HS-27A (cell line): ENCODE measurements at places on chromosomes 6 and 20.
A peak's percentile ranks its signal among the peaks of the same experiment; 100 is the strongest.

GRCh38 chr20:38402089-38402488 is 33.0 kb downstream of the SNHG17 start:
- DNase-seq: no peak

DNA sequence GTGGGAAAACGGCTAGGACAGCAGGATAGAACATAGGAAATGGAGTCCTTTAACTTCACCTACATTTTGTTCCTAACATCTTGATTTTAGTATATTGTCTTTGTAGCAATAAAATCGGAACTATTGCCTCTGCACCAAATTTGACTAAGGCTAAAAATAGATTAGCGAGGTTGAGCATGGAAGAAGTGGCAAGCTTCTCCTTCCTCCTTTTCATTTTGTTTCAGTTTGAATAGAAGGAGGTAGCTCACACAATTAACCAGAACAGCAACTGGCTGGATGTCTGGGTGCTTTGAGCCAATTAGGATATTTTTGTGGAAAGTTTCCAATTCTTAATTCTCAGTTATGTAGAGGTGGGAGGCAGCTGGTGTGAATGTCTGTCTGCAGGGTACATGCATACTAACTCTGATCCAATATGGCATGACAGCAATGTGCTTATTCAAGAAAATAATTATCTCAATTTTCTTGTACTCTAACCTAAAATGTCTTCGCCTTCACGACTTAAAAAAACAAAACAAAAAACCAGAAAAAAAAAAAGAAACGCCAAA is 3.1 kb upstream of the HECA start:
- no peak for DNase-seq

DNA sequence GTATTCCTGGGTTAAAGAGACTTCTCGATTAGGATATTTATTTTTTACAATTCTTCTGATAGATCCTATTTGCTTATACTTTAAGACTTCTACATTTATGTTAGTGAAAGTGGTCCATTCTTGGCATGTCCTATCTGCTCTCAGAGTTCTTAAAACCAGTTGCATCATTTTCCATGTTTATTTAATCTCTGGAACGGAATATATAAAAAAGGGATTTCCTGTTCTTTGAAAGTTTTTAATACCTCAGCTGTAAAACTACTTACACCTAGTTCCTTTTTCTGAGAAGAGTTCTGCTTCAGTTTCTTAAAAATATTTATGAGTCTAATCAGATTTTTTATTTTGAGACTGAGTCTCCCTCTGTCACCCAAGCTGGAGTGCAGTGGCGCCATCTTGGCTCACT is 18.0 kb upstream of the MYL9 start:
- DNase-seq: no peak

DNA sequence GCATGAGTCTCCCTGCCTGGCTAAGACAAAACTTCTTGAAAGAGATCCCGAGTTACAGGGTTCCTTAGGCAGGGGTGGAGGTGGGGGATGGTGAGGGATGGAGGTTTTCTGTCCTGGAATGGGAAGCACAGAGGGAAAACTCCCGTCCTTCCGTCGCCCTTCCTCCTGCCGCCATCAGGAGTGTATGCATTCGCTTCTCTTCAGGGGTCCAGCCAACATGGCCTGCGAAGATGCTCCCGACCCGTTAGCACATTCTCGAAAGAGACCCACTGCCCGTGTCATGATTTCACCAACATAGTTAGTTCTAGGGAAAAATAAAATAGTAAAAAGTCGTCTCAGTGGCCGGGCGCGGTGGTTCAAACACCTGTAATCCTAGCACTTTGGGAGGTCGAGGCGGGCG is 37.1 kb downstream of the KIF25 start:
- DNase-seq: no peak

GRCh38 chr6:57263739-57264138 is 41.6 kb upstream of the RAB23 start:
- no peak for DNase-seq

GRCh38 chr20:8790442-8791074 is 278.3 kb upstream of the PLCB4 start:
- peak; percentile 54 for DNase-seq

- DNase-seq: no peak
Measured at GRCh38 chr6:44608175-44608574, 220.7 kb downstream of the CDC5L start.

DNA sequence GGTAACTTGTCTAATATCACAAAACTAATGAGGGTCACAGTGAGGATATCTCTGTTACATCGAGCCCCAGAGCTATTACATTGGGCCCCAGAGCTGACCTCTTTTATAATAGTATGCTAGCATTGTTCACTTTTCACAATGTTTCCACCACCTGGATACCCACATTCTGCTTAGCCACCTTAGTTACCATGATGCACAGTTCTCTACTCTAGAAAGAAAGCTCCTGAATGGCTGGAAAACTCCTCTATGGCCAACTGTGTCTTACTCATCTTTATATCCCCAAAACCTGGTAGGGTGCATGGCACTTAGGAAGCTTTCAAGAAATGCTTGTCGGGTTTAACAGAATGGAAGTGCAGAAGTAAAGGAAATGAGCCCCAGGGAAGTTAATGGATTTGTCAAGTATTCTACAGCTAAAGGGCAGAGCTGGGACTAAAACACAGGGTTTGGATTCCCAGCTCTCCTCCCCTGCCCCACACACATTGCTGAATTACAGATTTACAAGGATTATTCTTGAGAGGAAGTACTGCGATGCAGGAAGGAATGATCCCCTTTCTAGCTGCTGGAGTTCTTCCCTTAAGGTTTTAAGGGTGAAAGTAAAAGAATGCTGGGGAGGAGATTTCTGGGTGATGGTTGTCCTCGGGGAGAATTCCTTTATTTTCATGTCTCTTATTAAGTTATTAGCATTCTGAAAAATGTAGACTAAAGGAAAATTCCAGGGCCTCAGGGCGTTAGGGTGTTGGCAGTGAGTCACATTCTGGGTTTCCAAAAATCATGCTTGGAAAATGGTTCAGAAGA is 16.1 kb upstream of the HINT3 start:
- DNase-seq: no peak

DNA sequence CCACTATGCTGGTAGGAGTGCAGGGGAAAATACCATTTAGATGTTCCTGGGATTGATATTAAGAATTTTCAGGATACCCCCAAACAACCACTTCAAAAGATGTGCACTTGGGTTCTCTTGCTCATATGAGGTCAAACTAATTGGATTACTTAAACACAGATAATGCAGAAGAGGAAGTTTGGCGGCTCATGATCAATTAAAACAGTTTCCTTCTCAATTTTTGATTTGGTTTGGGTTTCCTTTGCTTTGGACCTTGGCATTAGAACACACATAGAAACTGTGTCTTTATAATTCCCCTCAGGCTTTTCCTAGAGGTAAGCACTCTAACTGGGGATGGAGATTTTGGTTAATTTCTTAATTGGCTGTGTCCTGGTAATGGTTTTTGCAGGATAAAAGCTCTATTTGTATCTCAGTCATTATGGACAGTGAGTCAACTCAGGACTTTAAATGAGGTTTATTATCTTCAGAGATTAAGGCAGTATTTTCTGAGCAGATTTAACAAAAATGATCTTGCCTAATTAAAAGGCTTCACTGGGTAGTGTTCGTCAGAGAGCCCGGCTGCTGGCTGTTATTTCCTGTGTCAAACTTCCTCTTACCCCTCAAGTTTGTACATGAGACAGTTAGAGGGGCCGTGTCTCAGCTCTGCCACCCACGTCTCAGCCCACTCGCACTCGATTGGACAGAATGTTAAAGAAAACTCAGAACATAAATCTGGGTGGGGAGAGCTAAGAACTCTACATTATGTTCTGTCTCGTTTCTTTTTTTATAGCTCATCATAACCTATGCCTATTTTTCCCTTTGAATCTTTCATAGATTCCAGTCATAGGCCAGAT is 50.3 kb upstream of the PREP start:
- no peak for DNase-seq

DNA sequence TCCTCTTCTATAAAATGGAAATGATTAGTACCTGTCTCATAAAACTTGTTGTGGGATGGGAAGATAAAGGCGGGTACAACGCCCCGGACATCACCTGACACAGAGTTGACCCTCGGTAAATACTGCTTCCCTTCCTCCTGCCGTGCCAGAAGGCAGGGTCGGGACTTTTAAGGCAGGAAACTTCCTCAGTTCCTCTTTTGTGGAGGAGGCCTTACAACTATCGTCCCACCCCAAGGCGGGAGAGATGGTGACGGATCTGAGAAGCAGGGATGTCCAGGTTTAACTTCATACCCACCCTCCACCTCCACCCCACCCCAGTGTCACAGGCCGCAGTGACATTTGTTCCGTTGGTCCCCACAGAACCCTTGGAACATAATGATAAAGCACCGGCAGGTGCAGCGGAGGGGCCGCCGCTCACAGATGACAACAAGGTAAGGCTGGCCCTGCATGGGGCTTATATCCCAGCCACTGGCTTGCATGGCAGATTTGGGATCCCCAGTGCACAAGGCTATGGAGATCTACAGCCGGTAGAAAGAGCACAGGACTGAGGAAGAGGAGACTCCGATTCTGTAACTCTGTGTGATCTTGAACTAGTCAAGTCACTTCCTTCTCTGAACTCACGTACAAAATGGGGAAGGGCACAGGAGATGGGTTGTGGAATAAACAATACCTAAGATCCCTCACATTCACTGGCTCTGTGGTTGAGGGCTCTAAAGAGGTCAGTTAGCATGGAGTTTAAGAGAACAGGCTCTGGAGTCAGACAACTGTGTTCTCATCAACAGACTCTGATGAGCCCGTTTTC is 764 bp downstream of the DNTTIP1 start:
- DNase-seq: no peak

DNA sequence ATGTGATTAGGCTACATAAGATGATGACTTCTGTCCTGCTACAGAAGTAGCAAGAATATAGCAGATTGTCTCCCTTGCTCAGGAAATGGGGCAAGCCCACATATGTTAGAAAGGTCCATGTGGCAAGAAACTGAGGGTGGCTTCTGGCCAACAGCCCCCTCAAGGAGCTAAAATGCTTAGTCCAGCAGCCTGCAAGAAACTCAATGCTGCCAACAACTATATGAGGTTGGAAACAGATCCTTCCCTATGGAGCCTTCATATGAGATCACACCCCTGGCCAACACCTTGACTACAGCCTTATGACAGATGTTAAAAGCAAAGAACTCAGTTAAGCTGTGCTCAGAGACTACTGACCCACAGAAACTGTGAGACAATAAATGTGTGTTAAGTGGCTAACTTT is 22.1 kb downstream of the PTPRT start:
- DNase-seq: no peak

GRCh38 chr6:160293844-160294243 is 35.2 kb upstream of the SLC22A2 start:
- no peak for DNase-seq

DNA sequence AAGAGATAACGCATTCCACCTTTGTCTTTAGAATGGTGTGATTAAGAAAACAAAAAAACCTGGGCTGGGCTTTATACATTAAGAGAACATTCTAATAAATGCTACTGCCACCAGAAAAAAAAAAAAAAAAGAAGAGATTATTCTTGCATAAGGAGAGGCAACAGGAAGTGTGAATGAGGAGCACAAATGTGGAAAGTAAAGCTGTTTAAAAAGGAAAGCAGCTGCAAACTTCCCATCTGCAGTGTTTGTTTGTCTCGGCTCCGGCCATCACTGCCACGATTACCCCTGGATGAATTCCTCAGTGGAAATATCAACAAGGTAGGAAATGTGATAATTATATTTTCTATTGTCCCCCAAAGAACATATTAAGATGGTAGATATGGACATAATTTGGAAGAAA is 223.9 kb downstream of the PHF3 start:
- DNase-seq: no peak

DNA sequence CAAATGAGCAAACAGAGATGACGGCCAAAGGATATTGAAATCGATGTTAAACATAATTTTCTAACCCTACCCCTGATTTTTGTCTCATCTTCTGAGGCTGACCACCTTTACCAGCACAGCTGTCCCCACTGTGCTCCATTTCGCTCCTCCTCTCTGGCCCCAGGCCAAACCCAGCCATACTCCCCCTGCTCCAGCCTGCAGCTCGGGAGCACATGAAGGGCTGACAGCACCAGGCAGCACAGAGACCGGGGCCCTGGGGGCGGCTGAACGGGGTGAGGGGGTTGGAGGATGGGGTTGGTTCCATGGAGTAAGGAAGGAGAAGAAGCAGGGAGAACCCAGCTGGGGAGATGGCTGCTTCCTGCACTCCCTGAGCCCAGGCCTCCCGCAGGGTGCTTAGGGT is 3.2 kb upstream of the NCR2 start:
- no peak for DNase-seq
